ENCODE measurements at places on chromosomes 6 and 20.

DNA sequence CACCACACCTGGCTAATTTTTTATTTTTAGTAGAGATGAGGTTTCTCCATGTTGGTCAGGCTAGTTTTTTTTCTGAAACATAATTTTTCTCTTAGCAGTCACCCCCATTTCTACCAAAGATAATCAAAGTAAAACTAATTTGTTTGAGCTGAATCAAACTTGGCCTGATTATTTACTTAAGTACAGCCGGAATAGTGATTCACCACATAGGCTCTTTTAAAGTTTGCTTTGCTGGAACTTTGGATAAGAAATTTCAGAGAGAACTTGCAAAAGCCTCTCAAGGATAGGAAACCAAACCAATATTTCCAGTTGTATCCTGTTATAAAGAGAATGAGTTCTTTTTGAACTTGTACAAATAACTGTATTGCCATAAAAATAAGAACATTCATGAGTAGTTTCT is 105.0 kb upstream of the SYNCRIP start:
- no peak for DNase-seq

DNA sequence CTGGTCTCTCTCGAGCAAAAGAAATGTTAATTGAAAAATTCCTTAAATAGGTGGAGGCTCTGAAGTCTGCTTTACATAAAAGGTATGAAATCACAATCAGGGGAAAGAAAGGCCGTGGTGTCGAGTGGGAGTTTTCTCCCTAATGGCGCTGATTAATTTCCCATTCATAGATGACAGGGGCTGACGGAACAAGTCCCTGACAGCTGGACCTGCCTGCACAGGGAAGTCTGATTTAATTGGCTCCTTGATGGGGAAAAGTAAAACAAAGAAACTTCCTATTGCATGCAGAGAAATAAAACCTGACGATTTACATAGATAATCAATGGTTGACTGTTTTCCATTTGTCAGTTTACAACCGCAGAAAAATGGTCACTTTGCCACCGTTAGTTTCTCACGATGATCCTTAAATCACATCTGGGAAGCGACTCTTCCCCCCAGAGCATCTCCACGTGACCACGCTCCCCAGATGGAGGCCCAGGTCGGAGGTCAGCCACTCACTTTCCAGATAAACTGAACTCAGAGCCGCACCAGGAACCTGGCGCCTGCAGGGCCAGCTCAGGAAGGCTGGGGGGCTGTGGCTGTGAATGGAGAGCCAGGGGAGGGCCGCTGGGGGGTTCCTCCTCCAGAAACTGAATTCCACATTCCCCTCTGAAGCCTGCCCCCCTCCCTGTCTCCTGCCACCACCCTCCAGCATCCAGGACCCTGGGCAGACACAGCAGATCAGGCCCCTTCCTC is 55.3 kb downstream of the DLL1 start:
- DNase-seq = no peak

DNA sequence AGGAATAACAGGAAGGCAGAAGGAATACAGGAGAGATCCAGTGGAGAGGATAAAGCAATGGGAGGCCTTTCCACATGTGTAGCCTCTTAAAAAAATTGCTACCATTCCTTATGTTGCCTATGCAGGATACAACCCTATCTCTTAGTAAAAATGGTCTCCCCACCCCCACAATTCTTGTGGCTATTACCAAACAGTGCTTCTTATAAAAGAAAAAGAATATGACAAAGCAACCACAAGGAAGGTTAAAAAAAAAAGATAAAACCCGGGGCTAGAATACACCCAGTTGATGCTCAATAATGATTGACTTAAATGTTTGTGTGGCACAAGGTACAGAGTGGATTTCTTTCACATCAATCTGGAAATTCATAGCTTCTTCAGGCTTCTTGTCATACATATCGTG is 250.9 kb downstream of the HIVEP2 start:
- DNase-seq = no peak

DNA sequence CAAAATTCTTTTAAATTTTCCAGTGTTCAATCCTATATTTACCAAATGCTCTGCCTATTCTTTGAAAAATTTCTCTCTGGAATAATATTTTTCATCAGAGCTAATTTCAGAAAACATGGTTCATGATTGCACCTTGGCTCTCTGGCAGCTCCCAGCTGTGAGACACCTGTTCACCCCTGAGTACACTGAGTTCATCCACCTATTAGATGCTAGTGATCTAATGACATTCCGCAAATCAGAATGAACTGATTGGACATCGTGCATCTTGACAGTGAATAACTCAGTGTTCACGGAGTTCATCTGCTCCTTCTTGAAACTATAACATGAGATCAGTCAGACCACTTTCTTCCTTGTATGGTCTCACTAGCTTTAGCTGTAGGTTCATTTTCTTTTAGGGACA is 3.9 kb upstream of the SHPRH start:
- no peak for DNase-seq

GRCh38 chr20:53028337-53029007 is 56.3 kb downstream of the TSHZ2 start:
- DNase-seq = no peak

DNA sequence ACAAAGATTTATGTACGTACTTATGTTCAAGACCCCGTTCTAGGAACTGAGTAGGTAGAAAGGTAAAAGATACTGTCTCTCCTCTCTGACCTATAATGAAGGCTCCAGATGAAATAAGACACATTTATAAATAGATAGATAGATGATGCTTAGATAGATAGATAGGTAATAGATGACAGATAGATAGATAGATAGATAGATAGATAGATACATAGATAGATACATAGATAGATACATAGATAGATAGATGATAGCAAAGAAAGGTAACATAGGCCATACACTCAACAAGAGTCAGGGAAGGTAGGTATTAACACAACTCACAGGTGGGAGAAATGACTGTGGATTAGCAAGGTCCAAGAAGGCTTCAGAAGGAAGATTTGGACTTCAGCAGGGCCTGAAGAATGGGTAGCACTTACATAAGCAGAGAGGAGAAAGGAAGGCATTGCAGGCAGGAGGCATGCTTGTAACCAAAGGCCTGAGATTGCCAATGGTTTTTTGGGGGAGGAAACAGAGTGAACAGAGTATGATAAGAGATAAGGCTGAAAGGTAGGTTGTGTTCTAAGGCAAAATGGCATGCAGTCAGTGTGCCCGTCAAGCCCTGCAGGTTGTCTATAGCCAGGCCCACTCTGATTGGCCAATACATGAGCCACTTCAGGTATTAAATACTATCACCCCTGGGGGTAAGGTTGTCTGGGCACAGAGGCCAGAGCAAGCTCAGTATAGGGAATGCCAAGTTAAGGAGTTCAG is 7.7 kb upstream of the MYB start:
- DNase-seq = no peak

- DNase-seq = no peak
Measured at GRCh38 chr6:128508588-128509296, 11.7 kb downstream of the PTPRK start.

GRCh38 chr6:114419175-114419574 is 76.4 kb upstream of the HS3ST5 start:
- no peak for DNase-seq

GRCh38 chr6:158205169-158205944 is 37.2 kb downstream of the GTF2H5 start:
- no peak for DNase-seq

GRCh38 chr6:167580619-167580911 is 246.1 kb upstream of the AFDN start:
- no peak for DNase-seq

DNA sequence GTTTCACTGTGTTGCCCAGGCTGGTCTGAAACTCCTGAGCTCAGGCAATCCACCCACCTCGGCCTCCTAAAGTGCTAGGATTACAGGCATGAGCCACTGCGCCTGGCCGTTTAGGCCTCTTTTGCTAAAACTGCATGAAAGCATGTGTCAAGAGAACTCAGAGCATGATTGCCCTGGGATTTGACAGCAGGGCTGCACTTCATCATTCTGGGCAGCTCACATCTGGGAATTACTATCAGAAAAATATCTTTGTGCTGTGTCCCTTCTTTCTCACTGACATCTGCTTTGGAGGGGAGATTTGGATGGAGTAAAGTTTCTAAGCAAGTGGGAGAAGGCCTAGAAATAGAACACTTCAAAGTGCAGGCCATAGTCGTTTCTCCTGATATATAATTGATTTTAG is 59.6 kb upstream of the EIF2S2 start:
- DNase-seq = no peak

GRCh38 chr6:106750142-106750918 is 121.0 kb downstream of the QRSL1 start:
- no peak for DNase-seq

GRCh38 chr6:155419161-155419560 is 36.5 kb downstream of the NOX3 start:
- no peak for DNase-seq

- no peak for DNase-seq
Measured at GRCh38 chr6:130359736-130360135, 6.1 kb upstream of the TMEM200A start.

- DNase-seq = no peak
Measured at GRCh38 chr6:125584468-125584939, 164.9 kb upstream of the HEY2 start.

- DNase-seq = peak; percentile 85
Measured at GRCh38 chr6:31087494-31088089, 24.8 kb downstream of the C6orf15 start.

GRCh38 chr6:100574836-100575235 is 110.1 kb upstream of the SIM1 start:
- DNase-seq = no peak

DNA sequence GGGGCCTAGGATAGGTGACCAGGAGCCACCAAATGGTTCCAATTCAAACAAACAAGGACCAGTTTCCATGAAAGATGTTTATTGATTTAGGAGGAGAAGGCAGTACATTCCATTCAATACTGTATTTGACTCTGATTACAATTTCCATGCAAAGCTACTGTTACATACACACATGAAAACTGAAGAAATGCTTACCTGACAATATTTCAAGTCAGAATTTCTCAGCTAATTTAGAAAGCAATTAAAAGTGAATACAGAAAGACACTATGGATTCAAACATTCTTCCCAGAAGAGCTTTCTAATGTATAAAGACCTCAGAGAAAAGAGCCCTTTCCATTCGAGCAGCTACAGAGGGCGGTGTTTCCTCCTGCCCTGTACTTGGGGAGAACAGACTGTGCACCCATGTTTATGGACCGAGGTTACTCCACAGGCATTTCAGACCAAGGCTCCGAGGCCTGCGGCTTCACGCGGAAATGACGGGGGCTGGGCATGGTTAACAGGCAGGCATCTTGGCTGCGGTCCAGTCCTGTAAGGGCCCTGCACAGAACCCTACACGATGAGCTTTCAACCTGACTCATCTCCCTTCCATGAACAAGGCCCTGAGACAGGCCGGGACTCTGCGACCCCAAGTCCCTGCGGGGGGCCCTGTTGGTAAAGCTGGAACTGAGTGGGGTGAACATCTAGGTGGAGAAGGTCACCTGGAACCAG is 25.7 kb upstream of the TCFL5 start:
- peak; percentile 44 for DNase-seq

DNA sequence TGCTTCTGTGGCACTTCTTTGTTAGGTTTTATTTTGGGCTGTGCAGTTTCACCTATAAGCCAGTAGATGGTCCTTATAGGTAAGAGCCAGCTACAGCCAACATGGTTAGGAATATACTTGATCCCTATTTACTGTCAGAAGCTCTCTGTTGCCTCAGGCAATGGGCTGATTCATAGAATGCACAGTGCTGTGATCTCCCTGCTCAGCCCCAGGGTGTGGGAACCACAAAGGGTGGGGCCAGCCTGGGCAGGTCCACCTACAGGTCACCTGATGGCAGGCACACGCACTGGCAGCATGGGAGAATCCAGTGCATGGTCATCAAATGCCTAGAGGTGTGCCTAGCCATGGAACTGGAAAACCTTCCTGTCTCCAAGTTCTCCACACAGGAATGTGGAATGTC is 191.9 kb downstream of the MOXD1 start:
- no peak for DNase-seq

DNA sequence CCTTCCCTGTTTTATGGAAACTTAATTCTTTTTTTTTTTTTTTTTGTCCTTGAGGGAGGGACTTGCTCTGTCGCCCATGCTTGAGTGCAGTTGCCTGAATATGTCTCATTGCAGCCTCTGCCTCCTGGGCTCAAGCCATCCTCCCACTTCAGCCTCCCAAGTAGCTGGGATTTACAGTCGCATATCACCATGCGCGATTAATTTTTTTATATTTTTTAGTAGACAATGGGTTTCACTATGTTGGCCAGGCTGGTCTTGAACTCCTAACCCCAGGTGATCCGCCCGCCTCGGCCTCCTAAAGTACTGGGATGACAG is 654 bp downstream of the TMEM14C start:
- DNase-seq = no peak

DNA sequence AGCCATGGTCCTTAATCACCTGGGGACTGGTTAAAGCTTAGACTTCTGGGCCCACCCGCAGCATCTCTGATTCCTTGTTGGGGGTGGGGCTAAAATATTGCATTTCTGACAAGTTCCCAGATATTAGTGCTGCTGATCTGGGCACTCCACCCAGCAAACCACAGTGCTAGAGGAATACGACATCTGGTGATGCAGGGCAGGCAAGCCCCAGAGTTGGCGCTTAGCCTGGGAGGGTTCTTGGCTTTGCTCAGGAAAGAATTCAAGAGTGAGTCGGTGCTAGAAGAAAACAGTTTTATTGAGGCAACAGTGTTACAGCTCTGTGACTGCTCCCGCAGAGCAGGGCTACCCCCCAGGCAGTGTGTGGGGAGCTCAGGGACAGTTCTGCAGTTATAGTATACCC is 210.7 kb downstream of the TFAP2C start:
- DNase-seq = no peak

GRCh38 chr6:46473881-46474280 is 17.4 kb downstream of the RCAN2 start:
- DNase-seq = no peak

- no peak for DNase-seq
Measured at GRCh38 chr20:51460569-51461265, 81.8 kb downstream of the NFATC2 start.

GRCh38 chr20:58224097-58224496 is 4.4 kb downstream of the ANKRD60 start:
- DNase-seq = no peak

GRCh38 chr6:148465011-148465335 is 122.3 kb downstream of the SASH1 start:
- no peak for DNase-seq

- DNase-seq = no peak
Measured at GRCh38 chr6:107652526-107653182, 162.7 kb downstream of the SOBP start.

DNA sequence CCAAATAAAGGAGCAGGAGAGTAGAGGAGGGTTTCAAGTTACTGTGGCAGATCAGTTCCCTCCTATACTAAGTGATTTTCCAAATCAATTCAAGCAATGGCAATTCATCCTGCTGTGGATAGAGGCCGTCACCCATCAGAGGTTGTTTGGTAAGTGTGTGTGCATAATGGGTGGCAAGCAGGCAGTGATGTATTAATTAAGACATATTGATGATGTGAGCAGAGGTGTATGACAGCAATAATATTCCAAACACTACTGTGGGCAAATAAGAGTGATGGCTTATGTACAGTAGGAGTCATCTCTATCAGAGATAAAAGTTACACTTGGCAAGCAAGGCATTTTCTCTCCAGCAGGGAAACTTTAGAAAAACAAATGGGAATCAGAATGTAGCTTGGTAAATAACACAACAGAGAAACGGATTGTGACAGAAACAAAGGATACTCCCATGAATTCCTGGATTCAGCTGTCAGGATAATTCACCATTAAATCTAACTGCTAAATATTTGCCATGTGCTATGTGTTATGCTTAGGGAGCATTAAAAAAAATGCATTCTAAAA is 196.3 kb downstream of the KHDC1L start:
- no peak for DNase-seq

- DNase-seq = peak; percentile 42
Measured at GRCh38 chr6:24949020-24949569, 13.3 kb upstream of the RIPOR2 start.
